A549 (cell line): ENCODE measurements at places on chromosomes 7 and 10.

DNA sequence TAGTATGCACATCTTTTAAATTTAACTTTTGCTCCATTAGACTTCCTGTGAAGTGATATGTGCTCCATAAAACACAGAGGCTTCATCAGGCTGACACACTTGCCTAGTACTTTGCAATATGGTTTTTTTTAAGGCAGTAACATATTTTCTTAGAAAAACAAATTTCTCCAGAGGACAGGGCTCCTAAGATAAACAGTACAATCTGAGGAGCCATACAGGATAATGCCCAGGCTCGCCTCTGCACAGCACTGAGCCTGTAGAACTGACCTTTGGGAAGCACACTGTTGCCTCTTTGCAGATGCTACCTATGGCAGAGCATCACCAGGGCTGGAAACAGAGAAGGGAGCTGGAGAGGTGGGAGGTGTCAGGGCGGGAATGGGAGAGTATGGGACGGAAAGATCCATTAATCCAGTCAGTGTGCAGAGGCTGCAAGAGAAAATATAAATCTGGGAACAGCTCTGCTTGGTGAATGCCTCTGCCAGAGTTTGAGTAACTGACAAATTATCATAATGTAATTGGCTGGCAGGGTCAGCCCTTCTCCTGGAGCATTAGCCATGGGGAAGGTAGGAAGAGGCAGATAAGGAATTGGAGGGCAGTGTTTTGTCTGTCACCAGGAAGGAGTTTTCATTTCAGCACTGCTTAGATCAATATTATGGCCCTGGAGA, 132.3 kb downstream of the CREB5 start:
- no peak for DNase-seq

- DNase-seq, result no peak
Measured at GRCh38 chr10:66927971-66928770, 2.3 kb downstream of the LRRTM3 start.

GRCh38 chr10:22253580-22253882, 35.7 kb upstream of the EBLN1 start:
- DNase-seq, result no peak

DNA sequence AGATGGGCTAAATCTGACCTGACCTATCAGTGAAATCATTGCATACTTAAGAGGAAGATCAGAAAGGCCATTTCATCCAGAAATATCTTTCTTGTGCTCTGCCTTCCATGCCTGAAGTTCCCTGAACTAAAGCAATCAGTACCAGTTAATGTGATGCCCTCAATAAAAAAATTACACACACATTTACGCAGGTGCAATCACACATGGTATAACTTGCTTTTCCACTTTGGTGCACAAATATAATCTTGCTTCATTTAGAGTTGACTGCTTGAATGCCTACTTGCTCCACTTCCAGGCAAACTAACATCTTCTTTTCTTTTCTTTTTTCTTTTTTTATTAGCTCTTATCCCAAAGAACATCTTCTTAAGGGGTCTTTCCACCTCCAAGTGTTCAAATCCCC, 58.3 kb upstream of the KIF5B start:
- no peak for DNase-seq

DNA sequence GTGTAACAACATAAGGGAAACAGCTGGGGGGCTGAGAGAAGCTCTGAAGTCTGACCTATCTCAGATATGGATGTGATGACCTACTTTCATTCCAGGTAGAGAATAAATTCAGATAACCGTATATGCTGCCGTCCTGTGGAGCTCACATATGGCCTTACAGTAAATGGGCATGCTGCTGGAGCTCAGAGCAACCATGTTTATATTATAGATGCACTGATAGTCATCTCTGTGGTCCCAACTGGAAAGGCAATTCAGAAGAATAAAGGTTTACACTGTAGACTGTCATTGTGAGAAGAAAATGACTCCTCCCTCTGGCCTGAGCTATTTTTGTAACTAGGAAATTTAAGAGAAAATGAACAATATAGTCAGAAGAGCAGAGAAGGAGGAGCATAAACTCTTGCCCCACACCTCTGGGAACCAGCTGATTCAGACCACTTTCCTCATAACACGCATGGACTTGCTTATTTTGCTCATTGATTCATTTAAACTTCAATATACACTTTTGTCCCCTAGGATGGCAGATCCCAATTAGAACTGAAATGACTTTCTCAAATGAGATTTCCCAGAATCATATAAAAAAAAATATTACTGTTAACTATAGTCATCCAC, 69.9 kb upstream of the NXPH1 start:
- DNase-seq, result no peak

- no peak for DNase-seq
Measured at GRCh38 chr7:149790146-149790548, 16.8 kb upstream of the ZNF467 start.

GRCh38 chr7:15175152-15175551, 272.6 kb upstream of the DGKB start:
- DNase-seq, result no peak

- DNase-seq, result no peak
Measured at GRCh38 chr10:29205787-29206186, 83.1 kb upstream of the LYZL1 start.

- DNase-seq, result no peak
Measured at GRCh38 chr10:45515630-45516029, 141.6 kb downstream of the ALOX5 start.

- no peak for DNase-seq
Measured at GRCh38 chr10:7467031-7467667, 56.3 kb upstream of the SFMBT2 start.

- DNase-seq, result peak; percentile 8
Measured at GRCh38 chr10:89887830-89888229, 186.4 kb downstream of the KIF20B start.
